ENCODE measurements at places on chromosomes 4 and X.

- DNase-seq = no peak
Measured at GRCh38 chr4:38842994-38843393, 13.6 kb downstream of the TLR6 start.

- no peak for DNase-seq
Measured at GRCh38 chr4:151692821-151693673, 67.8 kb downstream of the GATB start.

- no peak for DNase-seq
Measured at GRCh38 chr4:98919996-98920395, 8.9 kb downstream of the EIF4E start.

DNA sequence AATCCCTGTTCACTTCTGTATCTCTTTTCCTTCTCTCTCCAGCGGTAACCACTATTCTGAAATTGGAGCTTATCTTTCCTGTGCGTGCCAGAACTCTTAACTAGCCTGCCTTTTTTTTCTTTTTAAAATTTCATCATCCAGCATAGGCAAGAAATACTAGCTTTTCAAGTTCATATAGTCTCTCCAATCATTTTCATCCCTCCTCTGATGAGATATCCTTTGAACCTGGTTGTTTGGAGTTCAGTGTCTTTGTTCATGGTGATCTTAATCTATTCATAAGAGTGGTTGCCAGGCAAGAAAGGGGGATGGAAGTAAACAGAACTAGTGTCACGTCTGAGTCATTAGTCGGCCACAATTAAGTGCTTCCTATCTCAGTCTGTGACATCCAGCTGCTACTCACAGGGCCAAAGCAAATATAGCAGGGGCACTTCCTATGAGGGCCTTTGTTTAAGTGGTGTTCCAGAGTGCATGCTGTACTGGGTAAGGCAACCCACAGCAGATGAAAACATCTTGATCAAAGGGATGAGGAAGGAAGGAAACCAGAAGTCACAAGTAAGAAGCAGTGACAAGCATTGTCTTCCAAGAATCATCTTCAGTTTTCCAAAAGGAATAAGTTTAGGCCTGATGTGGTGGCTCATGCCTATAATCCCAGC lies 56.4 kb upstream of the XIAP start:
- no peak for DNase-seq

- no peak for DNase-seq
Measured at GRCh38 chr4:100034023-100034664, 84.1 kb upstream of the H2AZ1 start.

GRCh38 chr4:19540859-19541540 lies 710.7 kb upstream of the SLIT2 start:
- no peak for DNase-seq

DNA sequence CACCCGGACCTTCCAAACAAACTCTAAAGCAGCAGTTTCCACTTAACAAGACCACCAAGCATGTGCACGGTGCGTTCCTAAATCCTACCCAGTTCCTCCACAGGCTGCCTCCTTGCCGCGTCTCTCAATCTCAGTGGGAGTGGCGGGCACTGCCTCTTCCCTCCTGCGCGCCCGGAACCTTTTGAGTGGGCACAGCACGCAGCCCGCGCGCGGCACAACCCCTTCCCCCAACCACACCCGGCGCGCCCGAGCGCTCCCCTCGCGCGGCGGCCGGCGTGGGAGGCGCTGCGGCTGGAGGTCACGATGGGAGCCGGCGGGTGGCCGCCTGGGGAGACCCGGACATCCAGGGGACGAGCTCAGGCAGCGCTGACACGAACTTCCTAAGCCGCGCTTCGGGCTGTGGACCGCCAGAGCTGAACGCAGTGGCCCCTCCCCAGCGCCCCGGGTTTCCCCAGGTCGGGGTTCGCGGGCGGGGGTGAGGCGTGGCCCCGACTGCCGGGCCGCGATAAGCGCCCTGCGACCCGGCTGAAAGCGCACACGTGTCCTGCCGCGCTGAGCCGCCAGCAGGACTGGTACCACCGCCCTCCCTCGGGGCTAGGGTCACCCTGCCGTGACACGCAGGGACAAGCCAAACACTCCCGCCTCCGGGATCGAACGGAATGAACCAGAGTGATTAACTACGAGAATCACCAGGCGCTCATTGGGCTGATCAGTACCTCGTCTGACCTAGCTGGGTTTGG lies at the start of gene ABCG2:
Gene ABCG2, minus strand, starts transcription at position 151 of the 740 bp plus-strand sequence. CDS start 18,644 bp downstream, outside the sequence.
- peak; percentile 8 for DNase-seq

- DNase-seq = no peak
Measured at GRCh38 chr4:11525085-11525484, 96.4 kb upstream of the HS3ST1 start.

- DNase-seq = no peak
Measured at GRCh38 chrX:13235930-13236329, 83.9 kb downstream of the ATXN3L start.

DNA sequence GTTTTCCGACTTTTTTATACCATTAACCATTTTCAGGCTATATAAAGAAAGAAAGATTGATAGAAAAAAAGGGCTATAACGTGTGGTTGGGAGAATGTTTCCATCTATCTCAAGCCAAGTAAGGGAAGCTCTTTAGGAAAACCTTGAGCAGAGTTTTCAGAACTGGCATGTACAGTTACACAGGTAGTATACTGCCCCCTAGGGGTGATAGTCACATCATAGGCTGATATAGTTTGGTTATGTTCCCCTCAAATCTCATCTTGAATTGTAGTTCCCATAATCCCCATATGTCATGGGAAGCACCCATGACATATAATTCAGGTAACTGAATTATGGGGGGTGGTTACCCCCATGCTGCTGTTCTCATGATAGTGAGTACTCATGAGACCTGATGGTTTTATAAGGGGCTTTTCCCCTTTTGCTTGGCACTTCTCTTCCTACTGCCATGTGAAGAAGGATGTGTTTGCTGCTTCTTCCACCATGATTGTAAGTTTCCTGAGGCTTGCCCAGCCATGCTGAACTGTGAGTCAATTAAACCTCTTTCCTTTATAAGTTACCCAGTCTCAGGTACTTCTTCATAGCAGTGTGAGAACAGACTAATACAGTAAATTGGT lies 186.8 kb downstream of the TMA16 start:
- no peak for DNase-seq

DNA sequence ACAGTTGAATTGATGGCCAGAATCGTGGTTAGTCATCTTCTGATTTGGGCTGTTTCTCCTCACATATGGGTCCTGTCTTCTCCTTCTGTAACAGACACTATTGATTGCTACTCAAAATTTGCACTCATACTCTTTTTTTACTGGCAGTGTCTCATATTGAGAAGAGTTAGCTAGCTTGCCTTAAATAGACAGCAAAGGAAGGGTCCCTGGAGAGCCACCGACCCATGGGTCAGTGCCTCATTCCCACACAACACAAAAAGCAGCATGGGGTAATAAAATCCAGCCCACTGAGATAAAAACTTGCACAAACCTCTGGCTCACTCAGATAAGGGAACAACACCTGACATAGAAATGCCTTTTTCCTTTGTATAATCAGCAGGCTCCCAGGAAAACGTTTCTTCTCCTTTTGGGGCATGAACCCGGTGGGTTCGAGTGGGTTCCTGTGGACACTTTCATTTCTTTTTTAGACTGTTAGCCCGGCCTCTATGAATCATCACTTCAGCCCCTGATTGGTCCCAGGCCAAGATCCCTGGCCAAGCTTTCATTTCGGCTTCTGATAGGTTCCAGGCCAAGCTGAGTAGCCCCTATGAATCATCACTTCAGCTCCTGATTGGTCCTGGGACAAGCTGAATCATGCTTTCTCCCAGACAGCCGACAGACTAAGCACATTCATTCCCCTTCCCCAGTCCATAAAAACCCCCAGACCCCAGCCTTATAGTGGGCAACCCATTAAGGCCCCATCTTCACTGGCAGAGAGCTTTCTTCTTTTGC lies 408.1 kb downstream of the DCAF12L2 start:
- no peak for DNase-seq

GRCh38 chr4:21596521-21596920 lies 352.1 kb downstream of the KCNIP4 start:
- DNase-seq = no peak

DNA sequence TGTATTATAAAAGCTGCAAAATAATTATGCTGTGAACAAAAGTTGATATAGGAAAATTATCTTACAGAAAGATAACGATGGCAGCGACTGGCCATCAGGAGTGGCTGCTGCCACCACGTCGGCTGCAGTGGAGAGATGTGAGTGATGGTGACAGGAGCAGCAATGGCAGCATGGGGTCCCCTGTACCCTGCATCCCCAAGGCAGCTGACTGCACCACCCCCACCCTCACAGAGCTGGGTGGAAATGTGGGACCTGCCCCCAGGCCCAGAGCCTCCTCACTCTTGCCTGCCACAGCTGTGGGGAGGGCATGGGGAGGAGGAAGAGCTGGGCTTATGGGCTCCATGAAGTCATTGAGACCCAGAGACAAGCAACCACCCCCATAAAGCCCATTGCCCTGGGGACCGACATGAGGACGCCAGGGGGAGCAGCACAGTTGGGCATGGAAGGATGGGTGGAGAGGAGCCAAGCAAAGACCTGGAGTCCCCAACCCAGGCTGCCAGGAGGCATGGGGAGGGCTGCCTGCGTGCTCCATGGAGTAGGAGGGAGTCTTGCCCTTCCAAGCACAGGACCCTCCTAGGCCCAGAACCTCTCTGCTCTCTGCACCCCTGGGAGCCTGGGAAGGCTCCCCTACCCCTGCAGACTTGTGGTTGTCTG lies 1090.5 kb downstream of the PCDH18 start:
- no peak for DNase-seq

GRCh38 chr4:124933521-124933920 lies 221.0 kb upstream of the ANKRD50 start:
- no peak for DNase-seq

GRCh38 chr4:95165926-95166524 lies 382.7 kb downstream of the UNC5C start:
- no peak for DNase-seq

DNA sequence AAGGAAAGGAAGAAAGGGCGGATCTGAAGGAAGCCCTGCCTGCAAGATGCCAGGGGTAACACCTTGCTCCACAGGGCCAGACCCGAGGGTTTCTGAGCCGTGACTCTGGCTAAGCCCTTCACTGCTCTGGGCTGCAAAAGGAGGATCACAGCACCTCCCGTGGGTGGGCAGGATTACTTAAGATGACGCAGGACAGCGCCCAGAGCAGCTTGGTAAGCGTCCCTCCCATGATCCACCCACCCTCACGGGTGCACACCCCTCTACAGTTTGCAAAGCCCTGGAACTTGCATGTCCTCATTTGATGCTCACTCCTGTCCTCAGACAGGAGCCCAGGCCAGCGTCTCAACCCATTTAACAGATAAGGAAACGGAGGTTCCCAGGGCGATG lies 64.9 kb downstream of the CRMP1 start:
- DNase-seq = no peak

DNA sequence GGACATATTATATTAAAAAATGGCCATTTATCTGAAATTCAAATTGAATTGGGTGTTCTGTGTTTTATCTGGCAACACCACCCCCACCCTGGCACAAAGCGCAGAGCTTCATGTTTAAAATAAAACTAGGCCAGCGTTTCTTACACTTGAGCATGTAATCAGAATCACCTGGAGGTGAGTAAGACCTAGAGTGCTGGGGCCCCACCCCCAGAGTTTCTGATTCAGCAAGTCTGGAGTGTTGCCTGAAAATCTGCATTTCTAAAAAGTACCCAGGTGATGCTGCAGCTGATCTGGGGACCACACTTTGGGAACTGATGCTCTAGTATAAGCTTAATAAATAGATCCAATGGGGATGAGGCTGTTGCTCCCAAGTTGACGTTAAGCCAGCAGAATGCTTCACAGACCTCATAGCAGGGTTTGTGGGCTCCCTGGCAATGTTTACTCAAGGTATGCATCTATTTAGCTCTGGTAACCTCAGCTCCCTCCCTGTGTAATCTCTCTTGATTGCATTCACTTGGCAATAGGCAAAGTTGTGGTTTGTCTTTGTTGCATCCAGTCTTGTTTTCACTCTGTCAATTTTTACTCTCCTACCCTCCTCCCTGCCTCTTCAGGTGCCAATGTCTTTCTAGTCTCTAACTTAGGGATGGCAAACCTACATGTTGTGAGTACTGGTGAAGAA lies 99.8 kb upstream of the TEX13D start:
- no peak for DNase-seq

- no peak for DNase-seq
Measured at GRCh38 chrX:28590396-28590795, 3.1 kb downstream of the IL1RAPL1 start.

- no peak for DNase-seq
Measured at GRCh38 chrX:123884809-123885408, 25.1 kb downstream of the XIAP start.

GRCh38 chr4:177961761-177962380 lies 519.6 kb upstream of the AGA start:
- DNase-seq = no peak

DNA sequence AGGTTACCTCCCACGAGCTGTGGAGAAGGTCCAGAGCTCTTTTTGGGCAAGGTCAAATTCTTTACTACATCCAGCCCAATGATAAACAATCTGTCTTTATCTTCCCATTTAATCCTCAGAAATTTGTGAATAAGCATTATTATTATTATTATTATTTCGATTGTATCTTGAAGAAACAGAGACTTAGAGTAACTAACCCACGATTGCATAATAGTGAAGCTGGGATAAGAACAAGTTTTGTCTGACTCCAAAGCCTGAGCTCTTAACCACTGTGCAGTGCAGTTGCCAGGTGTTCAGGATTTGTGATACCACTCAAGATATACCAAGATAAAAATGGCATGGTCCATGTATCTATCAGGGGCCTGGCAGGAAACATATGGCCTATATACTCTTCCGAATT lies 166.5 kb upstream of the LDB2 start:
- DNase-seq = no peak

All from activated effector memory CD4-positive, alpha-beta T cell treated with Interleukin-2 at 50 U/mL for 16 hours (primary cell).